A549 treated with Hydrocortisone at 1 μM for 4 hours (cell line): ENCODE measurements at places on chromosomes 7 and 10. TPM values are rescaled to one million over a fixed set of nuclear protein-coding genes. Genes with fewer than 3 reads are reported as not detected.

The CDNF gene
- 0.83 to 1.3 TPM (median 1.2 TPM) in 5 replicates for total RNA-seq

The APBB1IP gene
- 5.1 to 6.4 TPM (median 5.9 TPM) in 5 replicates for total RNA-seq

The PTPRZ1 gene
- not detected in 5 replicates for total RNA-seq

The ADAMTS14 gene
- total RNA-seq: 0.12 to 0.24 TPM (median 0.16 TPM) in 5 replicates

The STOX1 gene
- total RNA-seq: 0.53 to 0.82 TPM (median 0.70 TPM) in 5 replicates

The SKIDA1 gene
- total RNA-seq: 0.74 to 1.2 TPM (median 1.1 TPM) in 5 replicates

The LAMB1 gene
- total RNA-seq: 97.5 to 138 TPM (median 101 TPM) in 5 replicates

The DENND2A gene
- 0.39 to 0.98 TPM (median 0.76 TPM) in 5 replicates for total RNA-seq

The CLDN4 gene
- 3.7 to 5.3 TPM (median 4.3 TPM) in 5 replicates for total RNA-seq

The ETV1 gene
- 1.6 to 2.5 TPM (median 2.1 TPM) in 5 replicates for total RNA-seq

The SUN3 gene
- total RNA-seq: 0.09 to 0.32 TPM in 2 of 5 replicates, not detected in the others

The ASB10 gene
- total RNA-seq: not detected in 5 replicates
